ENCODE measurements at places on chromosomes 12 and 14. TPM values are rescaled to one million over a fixed set of nuclear protein-coding genes. Genes with fewer than 3 reads are reported as not detected.
A peak's percentile ranks its signal among the peaks of the same experiment; 100 is the strongest.

LRP1-AS gene
- not detected for total RNA-seq

CELA1 gene
- total RNA-seq = not detected

TMEM263 gene
- 30.7 TPM for total RNA-seq

RPS6KL1 gene
- total RNA-seq = 10.7 TPM

TMEM120B gene
- 16.7 TPM for total RNA-seq

AICDA gene
- total RNA-seq = not detected

PSMC6 gene
- 82.5 TPM for total RNA-seq

FAM181A gene
- not detected for total RNA-seq

- peak; percentile 77 for DNase-seq
Measured at GRCh38 chr14:77053046-77053841, 24.7 kb upstream of the IRF2BPL start.

DNA sequence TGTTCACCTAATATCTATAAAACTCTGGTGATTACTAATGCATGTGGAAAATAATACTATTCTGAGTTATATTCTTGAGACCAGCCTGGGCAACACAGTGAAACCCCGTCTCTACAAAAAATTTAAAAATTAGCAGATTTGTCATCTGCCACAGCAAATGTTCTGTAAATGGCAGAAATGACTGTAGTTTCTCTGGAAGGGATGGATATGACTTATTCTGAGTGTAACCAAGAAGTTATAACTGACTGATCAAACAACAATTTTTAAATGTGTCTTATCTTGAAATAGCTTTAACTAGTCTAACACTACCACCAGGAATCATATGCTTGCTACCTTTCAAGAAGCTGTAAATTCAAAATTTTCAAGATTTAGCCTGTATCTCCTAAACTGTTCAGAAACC lies 88.7 kb downstream of the PLBD1 start:
- DNase-seq = no peak

DNA sequence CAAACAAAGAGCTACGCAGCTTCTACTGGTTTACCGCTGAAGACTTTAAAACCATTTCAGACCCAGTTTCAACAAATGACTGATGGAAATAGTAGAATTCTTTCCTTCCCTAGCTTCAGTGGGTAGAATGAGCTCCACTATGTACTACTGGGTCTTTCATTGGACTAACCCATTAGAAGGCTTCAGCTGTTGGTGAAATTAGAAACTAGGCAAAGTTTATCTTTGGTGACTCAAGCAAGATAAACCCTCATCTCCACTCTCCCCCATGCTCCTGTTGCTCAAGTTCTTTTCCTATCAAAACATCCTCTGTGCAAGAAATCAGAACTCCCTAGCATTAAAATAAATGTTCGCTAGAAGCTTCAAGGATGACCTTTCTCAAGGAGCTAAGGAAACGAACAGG lies 159.2 kb downstream of the PAWR start:
- no peak for DNase-seq

- no peak for DNase-seq
Measured at GRCh38 chr14:26385310-26385709, 212.5 kb downstream of the NOVA1 start.

DNA sequence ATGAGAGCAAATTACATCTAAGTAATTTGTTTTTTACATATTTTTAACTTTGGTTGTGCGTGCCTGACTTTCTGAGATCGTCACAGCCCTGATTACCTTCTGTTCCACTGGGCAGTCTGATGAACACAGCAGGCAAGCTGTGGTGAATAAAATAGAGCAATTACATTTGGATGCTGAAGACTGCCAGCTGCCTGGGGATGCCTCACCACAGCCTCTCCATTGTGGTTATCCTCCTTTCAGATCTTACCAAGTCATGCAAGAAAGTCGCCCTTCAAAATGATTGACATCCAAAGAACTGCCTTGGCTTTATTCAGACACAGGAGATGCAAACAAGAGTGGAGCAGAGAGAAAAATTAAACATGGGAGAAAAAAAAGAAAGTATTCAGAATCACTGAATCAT lies 456.6 kb upstream of the TMPO start:
- no peak for DNase-seq

- DNase-seq = no peak
Measured at GRCh38 chr12:8493084-8493483, 20.2 kb upstream of the CLEC4D start.

GRCh38 chr14:23361320-23361719 lies 3.7 kb downstream of the EFS start:
- no peak for DNase-seq

DNA sequence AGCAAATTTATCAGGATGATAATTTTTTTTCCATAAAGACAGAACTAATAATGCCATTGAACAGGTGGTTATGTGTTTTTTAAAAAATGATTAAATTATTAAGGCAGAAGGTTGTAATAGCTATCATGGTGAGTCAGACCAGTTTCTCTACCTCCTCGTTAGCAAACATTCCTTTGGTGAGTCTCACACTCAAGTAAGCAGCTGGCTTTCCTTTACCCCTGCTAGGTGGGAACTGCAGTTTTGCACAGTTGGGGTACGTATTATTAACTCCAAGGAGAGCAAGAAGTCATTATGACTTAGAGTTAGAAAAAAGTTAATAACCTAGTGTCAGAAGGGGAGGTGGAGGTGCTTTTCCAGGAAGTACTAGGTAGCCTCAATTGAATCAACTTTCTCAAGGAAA lies 165.3 kb downstream of the SNAPC1 start:
- no peak for DNase-seq

DNA sequence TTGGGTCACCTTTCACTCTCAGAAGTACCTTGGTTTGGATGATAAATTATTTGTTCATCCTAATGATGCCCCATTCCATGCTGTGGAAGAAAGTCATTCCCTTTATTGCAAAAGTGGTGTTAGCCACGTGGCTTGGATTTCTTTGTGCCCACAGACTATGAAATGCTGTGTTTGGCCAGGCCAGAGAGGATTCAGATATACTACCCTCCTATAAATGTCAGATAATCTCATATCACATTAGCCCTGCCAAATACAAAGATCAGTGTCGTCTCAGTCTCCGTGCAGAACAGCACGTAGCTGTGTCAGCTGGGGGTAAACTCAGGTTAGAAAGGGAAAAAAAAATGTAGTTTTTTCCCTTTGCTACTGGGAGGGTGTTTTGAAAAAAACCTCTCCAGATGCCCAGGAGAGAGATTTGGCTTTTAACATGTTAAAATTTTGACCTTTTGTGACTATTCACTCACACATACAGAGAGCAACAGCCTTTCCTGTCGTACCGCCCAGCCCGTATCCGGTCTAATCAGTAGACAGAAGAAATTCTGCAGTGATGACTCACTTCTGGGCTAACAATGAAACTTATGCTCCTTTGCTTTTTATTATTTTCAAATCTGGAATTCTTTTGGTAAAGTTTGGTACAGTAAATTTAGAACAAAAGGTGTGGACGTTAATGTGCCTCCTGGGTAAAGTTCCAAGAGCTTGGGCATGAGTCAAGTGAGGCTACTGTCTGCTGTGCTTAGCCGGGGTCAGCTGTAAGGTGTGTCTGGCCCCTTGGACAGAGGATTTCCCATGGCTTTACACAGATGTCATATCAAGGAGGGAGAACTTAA lies 8.5 kb upstream of the PTPRB start:
- peak; percentile 62 for DNase-seq

DNA sequence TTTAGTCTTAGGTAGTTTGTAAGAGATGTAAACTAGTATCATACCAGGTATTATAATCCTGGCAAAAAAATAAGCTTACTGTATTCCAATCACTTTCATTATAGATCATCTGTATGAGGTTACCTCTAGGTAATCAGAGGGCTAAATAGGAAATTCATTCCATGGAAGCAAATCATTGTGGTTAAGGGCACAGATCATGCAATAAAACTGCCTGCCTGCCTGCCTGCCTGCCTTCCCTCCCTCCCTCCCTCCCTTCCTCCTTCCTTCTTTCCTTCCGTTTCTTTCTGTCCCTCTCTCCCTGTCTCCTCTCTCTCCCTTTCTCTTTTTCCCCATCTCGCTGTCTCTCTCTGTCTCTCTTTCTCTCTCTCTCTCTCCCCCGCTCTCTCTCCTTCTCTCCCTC lies 3.2 kb upstream of the CLEC9A start:
- no peak for DNase-seq

DNA sequence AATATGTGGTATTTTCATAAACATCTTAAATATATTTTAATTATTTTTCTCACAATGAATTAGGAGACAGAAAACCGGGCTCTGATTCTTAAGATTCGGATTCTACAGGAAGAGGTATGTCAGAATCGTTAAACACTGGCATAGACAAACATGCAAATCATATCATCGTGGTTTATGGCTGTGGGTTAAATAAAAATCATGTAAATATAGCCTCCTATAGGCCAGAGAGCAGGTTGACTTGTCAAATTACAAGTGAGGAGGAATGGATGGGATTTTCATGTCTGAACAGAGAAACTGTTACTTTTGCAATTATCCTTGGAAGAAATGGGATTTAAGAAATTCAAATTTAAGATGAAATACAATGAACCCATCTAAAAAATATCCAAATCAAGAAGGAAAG lies 74.9 kb upstream of the BCAT1 start:
- DNase-seq = no peak

GRCh38 chr14:67773844-67774377 lies 42.5 kb downstream of the ZFYVE26 start:
- DNase-seq = no peak

DNA sequence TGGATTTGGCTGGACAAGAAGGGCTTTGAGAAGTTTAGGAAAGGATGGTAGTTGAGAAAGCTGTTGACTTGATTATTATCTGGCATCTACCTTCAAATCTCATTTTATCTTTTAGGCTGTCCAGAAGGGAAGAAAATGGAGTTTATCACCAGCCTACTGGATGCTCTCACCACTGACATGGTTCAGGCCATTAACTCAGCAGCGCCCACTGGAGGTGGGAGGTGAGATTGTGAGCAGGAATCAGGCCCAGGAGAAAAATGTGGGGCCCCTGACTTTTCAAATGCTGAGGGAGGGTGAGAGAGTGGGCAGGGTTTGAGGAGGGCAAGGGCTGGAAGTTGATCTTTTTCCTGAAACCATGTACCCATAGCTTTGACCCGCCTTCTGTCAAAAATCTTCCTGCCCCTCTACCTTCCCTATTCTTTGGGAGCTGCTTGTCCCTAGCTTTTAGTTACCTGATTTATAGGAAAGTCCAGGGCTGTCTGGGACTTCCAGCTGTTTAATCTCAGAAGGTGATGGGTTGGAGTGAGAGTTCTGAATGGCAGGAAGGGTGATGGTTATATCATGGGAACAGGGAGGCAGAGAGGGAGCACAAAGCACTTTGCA lies 134.2 kb downstream of the SMOC1 start:
- DNase-seq = no peak

GRCh38 chr14:65810322-65810721 lies 397.8 kb downstream of the FUT8 start:
- no peak for DNase-seq

- DNase-seq = no peak
Measured at GRCh38 chr12:3263282-3263681, 186.1 kb downstream of the TSPAN9 start.

GRCh38 chr12:1421091-1421846 lies 173.1 kb downstream of the FBXL14 start:
- DNase-seq = no peak

- DNase-seq = no peak
Measured at GRCh38 chr12:23535441-23535840, 414.0 kb downstream of the SOX5 start.

- no peak for DNase-seq
Measured at GRCh38 chr12:106030210-106031071, 108.3 kb downstream of the NUAK1 start.

- peak; percentile 55 for DNase-seq
Measured at GRCh38 chr14:103552011-103552845, 10.2 kb downstream of the BAG5 start.

- no peak for DNase-seq
Measured at GRCh38 chr14:54322701-54323337, 74.0 kb upstream of the CDKN3 start.
